ENCODE measurements at places on chromosomes 7 and 10.

DNA sequence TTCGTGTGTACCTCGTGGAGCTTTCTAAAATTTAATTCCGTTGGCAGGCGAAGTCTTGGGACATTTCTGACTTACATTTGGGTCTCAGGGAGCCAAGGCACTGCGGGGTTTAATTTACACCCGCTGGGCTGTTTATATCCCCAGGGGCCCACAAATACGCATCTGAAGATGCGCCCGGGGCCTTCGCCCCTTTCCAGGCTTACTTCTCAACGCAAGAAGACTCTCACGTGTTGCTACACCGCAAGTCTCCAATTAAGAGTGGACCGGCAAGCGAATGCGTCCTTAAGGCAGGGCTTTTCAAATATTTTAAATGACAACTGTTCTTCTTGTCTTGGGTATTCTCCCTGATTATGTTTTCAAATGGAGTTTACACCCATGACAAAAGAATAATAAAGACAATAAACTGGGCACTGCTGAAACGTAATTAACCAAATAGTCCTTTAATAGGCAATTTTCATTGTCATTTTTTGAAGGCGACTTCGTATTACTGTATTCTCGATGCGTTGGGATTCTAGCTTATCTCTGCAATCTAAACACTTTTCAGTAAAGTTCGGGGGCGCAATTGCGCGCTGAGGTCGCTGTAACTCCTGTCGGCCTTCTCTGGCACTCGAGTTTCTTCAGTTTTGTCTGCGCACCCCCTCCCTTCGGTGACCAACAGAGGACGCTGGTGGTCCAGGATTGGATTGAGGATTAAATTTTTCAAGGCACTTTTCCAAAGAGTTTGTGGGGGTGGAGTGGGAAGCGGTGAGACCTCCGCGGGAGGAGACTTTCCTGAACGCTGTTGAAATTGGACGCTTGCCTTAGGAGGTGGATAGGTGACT is 837 bp upstream of the IGFBP3 start:
- peak; percentile 36 for DNase-seq

GRCh38 chr10:131162866-131163843 is 148.4 kb downstream of the TCERG1L start:
- no peak for DNase-seq

- DNase-seq = no peak
Measured at GRCh38 chr10:13953371-13953770, 366.6 kb downstream of the PRPF18 start.

DNA sequence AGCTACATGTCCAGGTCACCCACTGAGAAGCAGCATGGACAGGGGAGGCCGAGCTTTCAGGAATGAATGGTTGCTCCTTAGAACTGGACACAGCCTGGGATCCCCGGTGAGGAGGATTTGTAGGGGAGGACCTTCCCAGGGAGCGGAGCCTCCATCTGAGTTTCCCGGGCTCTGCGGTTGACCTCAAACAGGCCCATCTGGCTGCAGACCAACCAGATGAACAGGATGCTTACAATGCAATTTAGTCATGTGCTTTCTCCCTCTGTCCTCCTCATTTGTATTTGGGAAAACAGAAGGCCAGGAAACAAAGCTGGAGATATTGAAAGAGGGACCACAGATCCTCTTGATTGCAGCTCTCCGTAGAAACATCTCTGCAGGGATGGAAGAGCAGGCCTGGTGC is 104.8 kb downstream of the EMX2 start:
- no peak for DNase-seq

GRCh38 chr10:46555366-46555712 is 1.1 kb downstream of the GPRIN2 start:
- no peak for DNase-seq

DNA sequence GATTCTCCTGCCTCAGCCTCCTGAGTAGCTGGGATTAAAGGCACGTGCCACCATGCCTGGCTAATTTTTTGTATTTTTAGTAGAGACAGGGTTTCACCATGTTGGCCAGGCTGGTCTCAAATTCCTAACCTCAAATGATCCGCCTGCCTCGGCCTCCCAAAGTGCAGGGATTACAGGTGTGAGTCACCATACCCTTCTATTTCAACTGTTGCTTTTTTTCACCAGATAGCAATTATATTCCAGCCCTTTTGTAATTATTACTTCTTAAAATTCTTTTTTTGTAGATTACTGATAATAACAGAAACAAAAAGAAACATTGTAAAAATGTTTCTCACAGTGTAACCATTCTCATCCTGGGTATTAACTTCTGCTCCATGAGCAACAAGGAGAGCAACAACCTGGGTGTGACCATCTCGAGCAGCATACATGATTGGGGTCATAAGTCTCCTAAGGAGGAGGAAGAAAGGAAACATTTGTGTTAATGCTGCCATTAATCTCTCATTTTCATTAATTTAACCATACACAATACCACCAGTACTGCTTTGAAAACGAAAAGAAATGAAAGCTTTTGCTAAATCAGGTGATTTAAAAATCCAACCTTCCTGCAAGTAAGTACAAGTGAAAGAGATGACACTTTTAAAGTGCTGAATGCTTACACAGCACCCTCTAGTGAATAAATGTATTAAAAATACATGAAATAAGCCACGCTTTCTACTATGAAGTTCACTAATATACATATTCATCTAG is 41.8 kb downstream of the ASZ1 start:
- no peak for DNase-seq

DNA sequence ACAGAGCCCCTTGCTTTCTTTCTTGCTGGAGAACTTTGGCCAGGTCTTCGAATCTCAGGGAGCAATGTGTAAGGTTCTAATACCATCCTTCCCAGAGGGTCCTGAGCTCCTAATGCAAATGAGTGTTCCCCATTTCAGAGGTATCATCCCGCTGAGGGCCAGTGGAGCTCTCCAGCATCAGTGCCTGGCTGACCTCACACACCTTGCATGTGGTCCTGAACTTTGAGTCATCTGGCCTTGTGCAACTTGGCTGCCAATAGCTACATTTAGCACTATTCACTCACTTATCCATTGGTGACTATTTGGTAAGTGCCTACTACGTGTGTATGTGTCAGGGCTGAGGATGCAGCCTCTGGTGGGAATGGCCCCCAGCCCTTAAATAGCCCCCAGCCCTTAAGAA is 48.4 kb upstream of the HABP2 start:
- no peak for DNase-seq

DNA sequence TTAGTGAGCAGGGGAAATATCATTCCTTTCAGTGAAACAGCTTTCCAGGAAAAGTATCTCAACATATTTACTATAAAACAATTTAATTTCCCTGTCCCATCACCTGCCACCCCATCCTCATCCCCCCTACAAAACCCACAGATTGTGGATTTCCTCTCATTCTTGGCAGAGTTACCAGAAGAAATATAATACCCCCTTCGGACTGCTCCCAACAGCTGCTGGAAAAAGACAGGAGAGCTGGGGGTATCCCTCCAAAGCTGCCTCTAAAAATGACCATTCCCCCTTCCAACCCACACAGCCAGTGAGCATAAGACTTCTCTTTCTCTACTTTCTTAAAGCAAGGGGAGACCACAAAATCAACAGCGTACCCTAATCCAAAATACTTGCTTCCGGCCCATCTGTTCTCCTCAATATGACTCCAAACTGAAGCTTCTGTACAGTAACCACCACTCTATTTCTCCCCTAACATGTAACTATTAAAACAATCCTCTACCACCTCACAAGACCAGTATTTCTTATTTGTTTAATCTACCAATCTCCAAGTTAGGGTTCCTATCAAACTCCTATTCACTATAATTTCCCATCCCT is 7.8 kb downstream of the FBXW4 start:
- DNase-seq = no peak

DNA sequence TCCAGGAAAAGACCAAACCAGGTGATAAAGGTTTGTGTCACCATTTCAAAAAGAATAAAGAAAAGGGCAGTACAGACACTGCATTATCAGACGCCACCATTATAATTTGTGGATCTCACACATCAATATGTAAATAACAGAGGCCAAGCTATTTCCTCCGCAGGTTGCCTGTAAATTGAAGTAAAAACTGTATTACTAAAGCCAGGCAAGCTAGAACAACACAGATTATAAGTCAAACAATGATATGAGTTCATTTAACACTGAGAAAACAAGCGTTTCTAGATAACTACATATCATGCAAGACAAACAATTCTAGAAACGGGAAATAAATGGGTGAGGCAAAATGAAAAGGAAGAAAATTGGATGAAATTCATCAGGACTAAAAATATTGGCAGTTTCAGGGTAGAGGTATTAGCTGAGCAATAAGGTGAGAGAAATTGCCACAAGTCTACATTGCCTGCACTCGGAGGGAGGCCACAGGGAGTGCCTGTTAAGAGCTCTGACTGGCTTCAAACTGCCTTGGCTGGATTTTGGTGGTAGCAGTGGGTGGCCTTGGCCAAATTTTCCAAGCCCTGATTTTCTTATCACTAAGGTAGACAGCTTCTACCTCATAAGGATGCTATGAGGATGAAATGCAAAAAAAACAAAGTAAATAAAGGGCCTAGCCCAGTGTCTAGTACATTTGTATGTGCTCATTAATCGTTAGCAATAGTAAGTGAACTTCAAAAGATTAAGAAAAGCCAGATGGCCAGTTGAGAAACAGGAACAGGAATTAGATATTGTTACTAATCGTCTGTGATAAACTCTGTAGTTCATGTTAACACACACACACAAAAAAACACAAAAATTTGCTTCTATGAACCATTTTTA is 240.0 kb upstream of the NFE2L3 start:
- no peak for DNase-seq

DNA sequence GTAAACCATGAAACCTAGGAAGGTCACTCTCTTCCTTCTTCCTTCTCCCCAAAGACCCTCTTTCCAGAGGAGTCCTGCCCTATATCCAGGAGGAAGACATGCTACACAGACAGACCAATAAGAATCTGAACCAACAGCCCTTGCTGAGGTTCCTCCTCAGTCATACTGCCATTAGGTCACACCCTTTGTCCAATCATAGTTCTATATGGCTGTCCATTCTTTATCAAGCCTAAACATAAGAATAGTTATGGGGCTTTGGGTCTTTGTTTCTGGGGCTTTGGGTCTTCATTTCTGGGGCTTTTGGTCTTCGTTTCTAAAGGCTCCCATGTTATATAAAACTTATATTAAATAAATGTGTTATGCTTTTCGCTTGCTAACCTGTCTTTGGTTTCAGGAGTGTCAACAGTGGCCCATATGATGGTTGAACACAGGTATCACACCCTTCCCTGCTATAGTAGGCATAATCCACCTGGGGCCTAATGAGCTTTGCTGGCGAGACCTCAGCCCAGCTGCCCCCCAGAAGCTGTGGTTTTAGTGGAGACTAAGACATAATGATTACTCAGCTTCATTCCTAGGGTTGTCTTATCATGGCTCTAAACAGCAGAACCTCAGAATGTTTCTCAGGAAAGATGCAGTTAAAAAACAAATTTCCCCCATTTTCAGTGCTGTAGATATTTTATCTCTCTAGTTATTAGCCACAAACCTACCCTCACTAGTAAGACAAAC is 91.6 kb downstream of the ELMO1 start:
- DNase-seq = no peak

DNA sequence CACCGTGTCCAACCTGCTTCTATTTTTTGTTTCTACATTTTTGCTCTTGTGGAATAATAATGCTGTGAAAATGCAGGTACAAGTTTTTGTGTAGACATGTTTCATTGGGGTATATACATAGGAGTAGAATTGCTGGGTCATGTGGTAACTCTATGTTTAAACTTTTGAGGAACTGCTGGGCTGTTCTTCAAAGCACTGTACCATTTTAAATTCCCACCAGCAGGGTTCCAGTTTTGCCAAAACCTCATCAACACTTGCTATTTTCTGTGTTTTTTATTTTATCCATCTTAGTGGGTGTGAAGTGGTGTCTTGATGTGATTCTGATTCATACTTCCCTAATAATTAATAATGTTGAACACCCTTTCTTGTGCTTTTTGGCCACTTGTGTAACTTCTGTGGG is 138.6 kb downstream of the RGS10 start:
- DNase-seq = no peak

DNA sequence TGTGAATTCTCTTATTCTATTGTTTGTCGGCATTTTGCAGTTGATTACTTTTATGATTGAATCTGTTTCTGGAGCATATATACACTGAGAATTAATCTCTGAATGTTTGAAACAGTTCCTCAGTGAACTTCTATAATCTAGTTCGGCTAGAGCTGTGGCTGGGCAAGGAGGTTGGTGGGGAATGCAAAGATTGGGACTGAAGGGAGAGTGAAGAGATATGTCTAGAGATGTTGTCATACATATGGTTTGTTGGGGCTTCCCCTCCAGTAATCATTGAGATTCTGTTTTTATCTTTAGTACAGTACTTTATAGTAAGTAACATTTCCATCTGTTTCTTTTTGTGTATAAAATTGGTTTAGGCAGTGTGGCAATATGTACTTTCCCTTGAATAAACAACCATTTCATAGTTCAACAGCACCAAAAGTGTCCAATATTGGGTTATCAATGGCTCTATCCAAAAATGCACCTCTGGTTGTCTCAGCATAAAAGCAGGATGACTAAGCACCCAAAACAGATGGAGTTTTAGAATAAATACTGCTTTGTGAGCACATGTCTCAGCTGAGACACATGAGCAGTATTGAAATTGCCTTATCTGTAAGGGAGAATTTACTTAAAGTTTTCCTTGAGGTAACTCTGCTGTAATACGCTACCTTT is 36.7 kb downstream of the WAC start:
- DNase-seq = no peak

DNA sequence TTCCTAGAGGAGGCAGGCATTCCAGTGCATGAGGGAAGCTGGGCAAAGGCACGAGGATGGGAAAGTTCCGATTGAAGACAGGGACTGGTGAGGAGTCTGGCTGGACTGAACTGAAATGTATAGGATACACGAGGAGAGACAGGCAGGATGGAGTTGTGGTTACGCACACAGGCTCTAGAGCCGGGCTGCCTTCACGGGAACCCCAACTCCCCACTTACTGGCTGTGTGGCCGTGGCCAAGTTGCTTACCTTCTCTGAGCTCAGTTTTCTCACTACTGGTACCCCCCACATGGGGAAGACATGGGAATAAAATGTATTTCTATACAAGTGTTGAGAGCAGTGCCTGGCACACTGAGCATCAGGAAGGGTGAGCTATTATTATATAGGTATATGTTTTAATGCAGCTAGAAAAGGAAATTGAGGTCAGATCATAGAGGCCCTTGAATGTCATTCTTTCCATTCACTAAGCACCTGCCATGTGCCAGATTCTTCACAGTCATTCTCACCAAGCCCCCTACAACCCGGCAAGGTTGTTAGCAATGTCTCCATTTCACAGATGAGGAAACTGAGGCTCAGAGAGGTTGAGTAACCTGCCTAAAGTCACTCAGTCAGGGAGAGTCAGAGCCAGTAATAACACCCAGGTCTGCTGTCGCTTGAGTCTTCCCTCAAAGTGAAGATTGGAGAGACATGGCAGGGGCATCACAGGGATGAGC is 9.7 kb downstream of the CHST3 start:
- no peak for DNase-seq

- no peak for DNase-seq
Measured at GRCh38 chr7:6167004-6167551, 105.3 kb downstream of the CYTH3 start.
